Fibroblast of villous mesenchyme (primary cell): ENCODE measurements at places on chromosomes 5 and 9. TPM values are rescaled to one million over a fixed set of nuclear protein-coding genes. Genes with fewer than 3 reads are reported as not detected.

GRCh38 chr9:34412336-34412735, 35.6 kb upstream of the MYORG start:
- no peak for DNase-seq

DNA sequence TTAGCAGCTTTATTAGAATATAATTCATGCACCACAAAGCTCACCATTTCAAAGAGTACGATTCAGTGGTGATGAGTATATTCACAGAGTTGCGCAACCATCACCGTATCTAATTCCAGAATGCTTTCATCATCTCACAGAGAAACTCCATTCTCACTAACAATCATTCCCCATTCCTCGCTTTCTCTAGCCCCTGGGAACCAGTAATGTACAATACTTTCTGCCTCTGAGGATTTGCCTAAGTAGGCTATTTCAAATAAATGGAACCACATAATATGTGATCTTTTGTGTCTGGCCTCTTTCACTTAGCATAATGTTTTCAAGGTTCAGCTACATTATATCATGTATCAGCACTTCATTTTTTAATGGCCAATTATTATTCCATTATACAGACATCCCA, 145.1 kb upstream of the ADAMTS16 start:
- peak; percentile 4 for DNase-seq

DNA sequence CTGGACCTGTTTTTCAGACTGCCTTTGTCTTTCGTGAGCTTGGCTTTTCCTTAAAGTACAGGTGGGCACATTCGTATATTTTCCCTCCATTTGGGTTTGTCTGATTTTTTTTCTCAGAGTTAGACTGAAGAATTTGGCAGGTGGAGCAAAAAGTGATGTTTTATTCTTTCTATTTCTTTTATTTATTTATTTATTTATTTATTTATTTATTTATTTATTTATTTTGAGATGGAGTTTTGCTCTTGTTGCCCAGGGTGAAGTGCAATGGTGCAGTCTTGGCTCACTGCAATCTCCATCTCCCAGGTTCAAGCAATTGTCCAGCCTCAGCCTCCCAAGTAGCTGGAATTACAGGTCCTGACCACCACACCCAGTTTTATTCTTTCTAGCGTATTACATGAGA, 1805.1 kb upstream of the WWC1 start:
- no peak for DNase-seq

DNA sequence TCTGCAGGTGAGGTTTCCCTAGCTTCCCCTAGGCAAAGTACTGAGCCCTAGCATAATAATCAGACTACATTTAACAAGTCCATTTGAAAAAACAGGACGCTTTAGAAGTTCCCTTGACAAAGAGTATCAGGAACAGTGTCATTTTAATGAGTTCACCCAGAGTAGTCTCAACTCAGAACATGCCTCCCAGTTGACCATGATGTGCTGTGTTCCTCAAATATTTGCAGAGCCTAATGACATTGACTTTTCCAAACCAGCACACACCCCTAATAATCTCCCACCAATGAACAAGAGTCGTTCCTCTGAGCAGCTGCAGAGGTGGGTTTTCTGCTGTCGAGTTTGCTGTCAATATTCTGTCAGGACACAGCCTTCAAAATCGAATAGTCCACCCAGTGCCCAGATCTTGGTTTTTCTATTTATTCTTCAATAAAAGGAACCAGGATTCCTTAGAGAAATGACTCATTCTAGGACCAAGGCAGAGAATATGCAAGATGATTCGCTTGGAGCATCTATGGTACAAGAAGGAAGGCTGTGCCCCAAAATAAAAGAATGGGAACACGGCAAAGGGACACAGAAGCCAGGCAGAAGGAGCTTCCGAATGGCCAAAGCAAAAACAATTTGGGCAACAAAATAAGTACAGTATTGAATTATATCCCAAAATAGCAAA, 57.6 kb downstream of the OTULIN start:
- DNase-seq = no peak

The GPR21 gene
- total RNA-seq = 1.9 and 3.0 TPM in 2 replicates
